ENCODE measurements at places on chromosomes 3 and 15.

DNA sequence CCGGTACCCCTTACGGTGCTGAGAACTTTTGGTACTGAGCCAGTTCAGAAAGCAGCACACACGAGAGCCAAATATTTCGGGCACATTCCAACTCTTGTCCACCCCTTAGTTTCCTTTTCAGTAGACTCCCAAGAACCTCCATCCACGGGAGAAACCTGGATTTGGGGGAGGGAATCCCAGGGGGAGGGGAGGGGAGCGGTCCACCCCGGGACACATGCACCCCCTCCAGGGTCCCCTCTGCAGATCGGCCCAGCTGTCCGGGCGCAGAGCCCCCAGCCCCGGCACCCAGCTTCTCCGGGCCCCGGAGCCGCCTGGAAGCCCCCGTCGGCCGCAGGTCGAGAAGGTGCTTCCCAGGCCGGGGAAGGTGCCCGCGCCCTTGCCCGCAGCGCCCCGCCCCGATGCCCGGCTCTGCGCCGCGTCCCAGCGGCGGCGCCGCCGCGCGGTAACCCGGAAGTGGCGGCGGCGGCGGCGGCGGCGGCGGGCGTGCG lies 455 bp upstream of the ABHD17C start:
- no peak for DNase-seq

GRCh38 chr15:78195735-78196201 lies 38.6 kb downstream of the ACSBG1 start:
- peak; percentile 15 for DNase-seq

- DNase-seq: no peak
Measured at GRCh38 chr15:48761393-48762158, 49.3 kb downstream of the CEP152 start.

DNA sequence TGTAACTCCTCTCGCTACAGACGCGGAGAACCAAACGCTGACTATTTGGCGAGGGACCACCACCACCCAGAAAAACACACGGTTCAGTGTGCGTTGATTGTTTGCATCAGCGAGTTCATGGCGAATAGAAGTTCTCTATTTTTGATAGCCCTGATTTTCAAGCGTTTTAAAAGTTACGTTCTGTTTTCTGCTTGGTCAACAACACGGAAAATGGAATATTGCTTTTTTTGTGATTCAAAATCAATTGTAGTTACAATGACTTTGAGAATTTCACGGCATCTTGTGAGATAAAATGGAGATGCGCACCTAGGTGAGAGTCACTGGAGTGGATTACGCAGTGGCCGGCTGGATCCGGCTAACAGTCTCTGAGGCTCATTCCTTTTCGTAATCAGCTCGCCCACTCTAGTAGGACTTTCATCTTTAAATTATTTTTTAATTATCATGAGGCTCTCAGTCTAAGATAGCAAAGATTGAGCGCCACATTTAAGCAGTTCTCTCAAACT lies 54.8 kb downstream of the CCDC54 start:
- no peak for DNase-seq

- DNase-seq: no peak
Measured at GRCh38 chr3:182731764-182732163, 61.5 kb upstream of the ATP11B start.

- no peak for DNase-seq
Measured at GRCh38 chr3:146640955-146641867, 36.1 kb upstream of the PLSCR5 start.

GRCh38 chr3:52446631-52447511 lies 2.0 kb upstream of the SEMA3G start:
- DNase-seq: peak; percentile 57

- DNase-seq: no peak
Measured at GRCh38 chr3:182668541-182668940, 124.8 kb upstream of the ATP11B start.

DNA sequence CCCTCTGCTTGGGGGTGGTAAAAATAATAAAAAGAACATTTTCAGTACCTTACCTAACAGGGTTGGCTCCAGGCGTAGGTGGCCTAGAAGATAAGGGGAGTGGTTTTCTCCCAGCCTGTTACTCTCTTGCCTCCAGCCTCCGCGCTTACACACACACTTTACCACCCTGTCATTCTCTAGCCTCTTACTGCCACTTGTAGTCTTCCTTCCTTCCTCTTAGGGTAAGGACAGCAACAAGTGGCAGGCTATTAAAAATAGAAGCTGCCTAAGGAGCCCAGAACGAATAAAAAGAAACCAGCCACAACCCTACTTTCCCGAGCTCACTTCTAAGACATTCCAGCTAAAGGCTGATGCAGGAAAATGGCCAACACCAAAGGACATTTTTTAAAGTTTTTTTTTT lies 9.6 kb upstream of the LIPH start:
- no peak for DNase-seq

- no peak for DNase-seq
Measured at GRCh38 chr3:100563228-100563627, 46.2 kb upstream of the ADGRG7 start.

GRCh38 chr3:70281663-70282062 lies 30.8 kb downstream of the MDFIC2 start:
- no peak for DNase-seq

DNA sequence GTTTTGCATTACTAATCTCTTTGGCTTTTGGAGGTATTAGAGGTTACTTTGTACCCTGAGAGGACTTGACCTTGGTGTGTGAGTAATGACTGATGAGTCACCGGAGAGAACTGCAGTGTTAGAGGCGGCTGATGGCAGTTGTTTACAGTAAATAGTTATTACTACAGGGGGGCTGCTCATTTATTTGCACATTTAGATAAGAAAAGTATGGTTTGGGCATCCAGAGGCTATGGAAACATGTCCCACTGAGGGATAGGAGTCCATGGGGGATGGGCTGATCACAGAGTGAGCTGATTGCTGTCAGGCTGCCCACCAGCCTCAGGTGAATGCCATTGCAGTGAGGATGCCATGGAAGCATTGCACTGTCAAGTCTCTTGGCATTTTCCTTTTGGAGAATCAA lies 17.3 kb upstream of the STAC start:
- no peak for DNase-seq

- DNase-seq: no peak
Measured at GRCh38 chr3:31456373-31456772, 76.4 kb upstream of the STT3B start.

- no peak for DNase-seq
Measured at GRCh38 chr3:184258926-184259325, 2.4 kb downstream of the CAMK2N2 start.

- no peak for DNase-seq
Measured at GRCh38 chr3:139797724-139798343, 120.1 kb upstream of the NMNAT3 start.

DNA sequence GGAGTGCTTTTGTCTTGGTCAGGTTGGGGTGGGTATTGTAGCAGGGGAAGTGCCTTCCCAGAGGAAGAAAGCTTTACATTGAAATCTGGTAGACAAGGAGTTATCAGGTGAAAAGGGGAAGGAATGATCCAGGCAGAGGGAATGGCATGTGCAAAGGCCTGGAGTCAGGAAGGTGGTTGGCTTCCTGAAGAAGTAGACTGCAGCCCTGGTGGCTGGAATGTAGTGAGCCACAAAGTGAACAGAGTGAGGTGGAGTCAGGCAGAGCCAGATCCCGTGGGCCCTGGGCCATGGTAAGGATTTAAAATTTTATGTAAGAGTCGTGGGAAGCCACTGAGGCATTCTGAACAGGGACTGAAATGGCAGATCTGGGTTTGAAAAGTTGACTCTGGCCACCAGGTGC lies 58.3 kb downstream of the RAB11A start:
- DNase-seq: no peak

DNA sequence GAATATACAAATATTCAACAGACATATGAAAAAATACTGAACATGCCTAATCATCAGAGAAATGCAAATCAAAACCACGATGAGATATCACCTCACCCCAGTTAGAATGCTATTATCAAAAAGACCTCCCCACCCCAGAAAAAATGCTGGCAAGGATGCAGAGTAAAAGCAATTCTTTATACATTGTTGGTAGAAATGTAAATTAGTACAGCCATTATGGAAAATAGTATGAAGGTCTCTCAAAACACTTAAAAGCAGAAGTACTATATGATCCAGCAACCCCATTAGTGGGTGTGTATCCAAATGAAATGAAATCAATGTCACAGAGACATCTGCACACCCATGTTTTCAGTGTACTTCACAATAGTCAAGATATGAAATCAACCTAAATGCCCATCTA lies 308.7 kb downstream of the CHST2 start:
- no peak for DNase-seq

GRCh38 chr15:83118291-83118827 lies 10.9 kb downstream of the TM6SF1 start:
- no peak for DNase-seq

DNA sequence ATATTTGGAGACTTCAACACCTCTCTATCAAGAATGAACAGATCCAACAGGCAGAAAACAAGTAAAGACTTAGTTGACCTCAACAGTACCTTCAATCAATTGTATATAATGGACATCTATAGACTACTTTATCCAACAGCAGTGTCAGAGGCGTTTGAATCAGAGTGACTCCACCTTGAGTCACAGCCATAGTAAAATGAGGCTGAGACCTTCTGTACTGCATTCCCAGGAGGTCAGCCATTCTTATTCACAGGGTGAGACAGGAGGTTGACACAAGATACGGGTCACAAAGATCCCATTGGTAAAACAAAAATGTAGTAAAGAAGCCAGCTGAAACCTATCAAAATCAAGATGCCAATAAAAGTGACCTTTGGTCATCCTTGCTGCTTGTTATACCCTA lies 299.8 kb downstream of the CNTN3 start:
- DNase-seq: no peak

GRCh38 chr3:49428752-49429080 lies 408 bp downstream of the NICN1 start:
- no peak for DNase-seq

GRCh38 chr15:33934396-33934795 lies 33.9 kb upstream of the CHRM5 start:
- no peak for DNase-seq

- DNase-seq: no peak
Measured at GRCh38 chr15:50484781-50485180, 60.6 kb downstream of the USP8 start.

GRCh38 chr3:181613813-181614212 lies 97.9 kb upstream of the SOX2 start:
- DNase-seq: no peak

DNA sequence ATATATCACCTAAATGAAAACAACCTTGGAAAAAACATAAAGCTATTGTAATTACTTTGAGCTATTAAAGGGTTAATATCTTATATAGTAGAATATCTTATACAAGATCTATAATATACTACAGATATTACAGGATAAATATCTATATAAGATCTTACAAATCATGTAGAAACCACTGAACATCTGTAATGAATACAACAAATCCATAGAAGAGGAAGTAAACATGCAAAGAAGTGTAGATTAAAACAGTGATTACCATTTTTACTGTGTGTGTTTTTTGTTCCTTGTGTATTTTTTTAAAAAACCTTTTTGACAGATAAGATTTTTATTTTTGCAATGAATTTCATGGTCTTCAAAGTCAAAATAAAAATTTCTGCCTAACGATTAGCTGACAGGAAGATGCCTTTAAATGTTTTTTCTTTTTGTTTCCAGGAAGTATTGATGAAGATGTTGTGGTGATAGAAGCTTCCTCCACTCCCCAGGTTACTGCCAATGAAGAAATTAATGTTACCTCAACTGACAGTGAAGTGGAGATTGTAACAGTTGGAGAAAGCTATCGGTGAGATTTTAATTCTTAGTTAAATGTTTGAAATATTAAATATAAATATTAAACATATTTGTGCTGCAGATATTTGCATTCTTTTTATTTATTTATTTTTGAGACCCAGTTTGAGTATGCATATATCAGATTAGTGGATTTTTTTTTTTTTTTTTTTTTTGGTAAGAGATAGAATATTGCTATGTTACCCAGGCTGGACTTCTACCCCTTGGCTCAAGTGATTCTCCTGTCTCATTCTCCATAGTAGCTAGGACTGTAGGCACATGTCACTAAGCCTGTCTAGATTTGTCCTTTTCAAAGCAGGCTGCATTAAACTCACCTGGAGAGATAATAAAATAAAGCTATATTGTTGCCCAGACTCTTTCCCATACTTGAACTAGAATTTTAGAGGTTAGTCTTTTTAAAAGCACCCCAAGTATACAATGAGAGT lies 52.8 kb upstream of the CCNB2 start:
- no peak for DNase-seq

GRCh38 chr3:137792626-137793271 lies 28.6 kb downstream of the SOX14 start:
- DNase-seq: no peak

DNA sequence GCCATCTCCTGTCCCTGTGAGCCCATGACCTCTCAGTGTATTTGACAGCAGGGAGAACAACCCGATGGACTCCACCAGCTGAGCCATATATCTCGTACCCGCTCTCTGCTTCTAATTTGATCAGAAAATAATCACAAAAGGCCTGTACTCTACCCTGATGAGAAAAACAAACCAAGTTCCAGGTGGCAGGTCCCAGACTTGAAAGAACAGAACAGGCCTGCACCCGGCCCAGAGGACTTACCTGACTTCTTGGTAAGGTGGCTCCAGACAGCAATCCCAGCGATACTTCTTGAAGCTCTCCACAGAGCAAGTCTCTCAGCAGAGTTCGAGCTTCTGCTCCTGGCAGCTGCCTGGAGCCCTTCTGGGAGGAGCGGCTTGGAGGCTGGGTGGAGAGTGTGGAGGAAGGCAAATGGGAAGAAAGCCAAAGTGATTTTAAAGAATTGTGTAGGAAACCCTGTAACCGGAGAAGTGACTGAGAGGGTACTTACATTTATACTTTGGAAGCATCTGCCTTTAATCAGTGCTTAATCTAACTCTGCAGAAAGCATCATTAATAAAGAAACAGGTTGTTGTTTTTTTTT lies 91.6 kb downstream of the SCN11A start:
- no peak for DNase-seq

GRCh38 chr15:73756390-73756789 lies 3.2 kb upstream of the INSYN1 start:
- no peak for DNase-seq

DNA sequence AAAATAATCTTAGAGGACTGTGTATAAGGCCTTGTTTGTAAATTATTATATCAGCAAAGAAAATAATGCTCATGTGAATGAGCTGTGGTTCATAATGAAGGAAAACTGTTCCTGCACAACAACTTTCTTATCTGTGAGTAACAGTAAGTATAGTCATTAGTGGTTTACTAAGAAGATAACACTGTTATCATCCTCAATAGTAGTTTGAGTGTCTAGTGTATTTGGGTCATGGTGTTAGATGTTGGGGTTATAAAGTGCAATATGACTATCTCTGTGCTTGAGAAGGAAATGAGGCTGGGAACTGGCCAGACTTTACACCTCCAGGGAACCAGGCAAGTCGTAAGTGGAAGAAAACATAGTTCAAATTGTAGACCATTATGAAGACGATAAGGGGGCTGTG lies 15.6 kb downstream of the VPS8 start:
- DNase-seq: no peak

DNA sequence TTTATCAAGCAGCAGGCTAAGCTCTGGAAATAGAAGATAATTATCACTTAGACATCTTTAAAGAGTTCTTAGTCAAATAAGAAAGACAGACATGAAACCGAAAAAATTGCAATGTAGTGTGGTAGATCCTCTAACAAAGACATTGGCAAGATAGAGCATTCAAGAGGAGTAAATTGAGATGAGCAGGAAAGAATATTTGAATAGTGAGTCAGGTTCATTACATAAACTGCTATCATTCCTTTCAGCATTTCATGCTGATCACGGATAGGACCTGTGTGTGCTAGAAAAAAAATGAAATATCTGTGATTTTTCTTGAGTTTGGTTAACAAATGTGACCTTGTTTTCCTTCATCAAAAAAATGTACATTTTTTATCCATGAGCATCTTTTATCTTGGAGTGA lies 460.9 kb downstream of the OTOL1 start:
- no peak for DNase-seq

- no peak for DNase-seq
Measured at GRCh38 chr15:25178835-25179672, 224.3 kb downstream of the SNRPN start.

All from stimulated activated CD8-positive, alpha-beta memory T cell treated with anti-CD3 and anti-CD28 coated beads, Interleukin-12 subunit alpha, Interleukin-12 subunit beta, amount 100 ng/mL, for 1 hour (primary cell).